AG08396 (cell line): ENCODE measurements at places on chromosomes 3 and 15.
A peak's percentile ranks its signal among the peaks of the same experiment; 100 is the strongest.

- no peak for DNase-seq
These were observed 32.7 kb downstream of the SLCO2A1 start for GRCh38 chr3:133996996-133997395.

DNA sequence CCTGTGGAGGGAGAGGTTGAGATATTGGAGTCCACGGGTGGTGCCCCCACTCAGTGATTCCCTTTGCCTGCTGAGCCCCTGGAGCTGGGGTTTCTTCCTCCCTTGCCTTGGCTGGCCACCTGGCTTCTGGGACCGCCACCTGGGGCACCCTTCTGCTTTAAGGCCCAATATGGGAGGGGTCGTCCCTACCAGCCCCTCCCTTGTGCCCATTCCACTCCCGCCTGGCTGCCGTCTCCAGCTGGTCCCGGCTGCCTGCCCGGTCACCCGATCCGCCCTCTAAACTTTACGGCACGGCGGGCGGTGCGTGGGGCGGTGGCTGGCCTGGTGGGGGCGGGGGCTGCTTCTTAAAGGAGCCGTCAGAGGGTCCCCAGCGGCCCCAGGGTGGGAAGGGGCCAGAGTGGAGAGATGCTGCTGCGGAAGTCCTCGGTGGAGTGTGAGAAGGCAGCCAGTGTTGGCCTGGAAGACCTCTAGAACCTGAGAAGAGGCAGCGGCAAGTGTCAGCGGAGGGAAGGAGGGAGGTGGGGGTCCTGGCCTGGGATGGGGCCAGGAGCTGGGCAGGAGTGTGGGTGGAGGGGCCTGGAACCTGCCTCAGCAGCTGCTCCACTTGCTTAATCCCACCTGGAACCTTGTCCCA, 1.6 kb upstream of the SEMA3B start:
- peak; percentile 69 for DNase-seq

DNA sequence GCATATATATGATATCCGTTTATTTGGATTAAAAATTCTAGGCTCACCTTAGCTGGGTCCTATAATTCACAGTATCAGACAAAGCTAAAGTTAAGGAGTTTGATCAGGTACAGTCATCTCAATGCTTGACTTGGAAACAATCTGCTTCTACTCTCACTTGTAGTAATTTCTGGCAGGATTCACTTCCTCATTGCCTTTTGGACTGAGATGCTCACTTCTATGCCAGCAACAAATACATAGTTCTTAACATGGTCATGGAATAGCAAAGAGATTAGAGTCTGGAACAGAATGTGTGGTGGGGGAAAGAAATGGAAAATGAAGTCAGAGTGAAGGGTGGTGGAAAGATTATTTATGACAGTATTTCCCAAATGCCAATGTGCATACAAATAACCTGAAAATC, 693.6 kb downstream of the CADM2 start:
- DNase-seq = no peak

DNA sequence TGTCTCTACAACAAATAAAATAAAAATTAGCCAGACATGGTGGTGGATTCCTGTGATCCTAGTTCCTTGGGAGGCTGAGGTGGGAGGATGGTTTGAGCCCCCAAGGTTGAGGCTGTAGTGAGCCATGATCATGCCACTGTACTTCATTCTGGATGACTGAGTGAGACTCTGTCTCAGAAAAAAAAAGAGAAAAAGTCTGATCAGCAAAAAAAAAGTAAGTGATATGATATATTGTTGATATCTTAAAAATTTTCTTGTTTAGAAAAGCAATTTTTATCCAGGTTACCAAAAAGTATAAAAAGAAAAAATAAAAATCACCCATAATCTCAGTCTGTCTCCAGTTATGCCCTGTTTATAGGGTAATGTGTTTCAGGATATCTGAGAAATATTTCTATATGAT, 251.4 kb downstream of the OTOL1 start:
- no peak for DNase-seq

DNA sequence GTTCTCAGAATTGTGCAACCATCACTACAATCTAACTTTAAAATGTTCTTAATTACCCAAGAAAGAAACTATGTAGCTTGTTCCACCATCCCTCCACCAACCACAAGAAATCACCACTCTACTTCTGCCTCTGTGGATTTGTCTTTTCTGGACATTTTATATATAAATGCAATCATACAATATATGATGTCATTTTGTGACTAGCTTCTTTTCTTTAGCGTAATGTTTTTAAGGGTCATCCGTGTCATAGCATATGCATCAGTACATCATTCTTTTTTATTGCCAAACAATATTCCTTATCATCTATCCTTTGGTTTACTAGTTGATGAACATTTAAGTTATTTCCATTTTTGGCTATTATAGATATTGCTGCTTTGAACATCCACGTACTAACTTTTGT, 5.8 kb downstream of the ROBO2 start:
- DNase-seq = no peak

DNA sequence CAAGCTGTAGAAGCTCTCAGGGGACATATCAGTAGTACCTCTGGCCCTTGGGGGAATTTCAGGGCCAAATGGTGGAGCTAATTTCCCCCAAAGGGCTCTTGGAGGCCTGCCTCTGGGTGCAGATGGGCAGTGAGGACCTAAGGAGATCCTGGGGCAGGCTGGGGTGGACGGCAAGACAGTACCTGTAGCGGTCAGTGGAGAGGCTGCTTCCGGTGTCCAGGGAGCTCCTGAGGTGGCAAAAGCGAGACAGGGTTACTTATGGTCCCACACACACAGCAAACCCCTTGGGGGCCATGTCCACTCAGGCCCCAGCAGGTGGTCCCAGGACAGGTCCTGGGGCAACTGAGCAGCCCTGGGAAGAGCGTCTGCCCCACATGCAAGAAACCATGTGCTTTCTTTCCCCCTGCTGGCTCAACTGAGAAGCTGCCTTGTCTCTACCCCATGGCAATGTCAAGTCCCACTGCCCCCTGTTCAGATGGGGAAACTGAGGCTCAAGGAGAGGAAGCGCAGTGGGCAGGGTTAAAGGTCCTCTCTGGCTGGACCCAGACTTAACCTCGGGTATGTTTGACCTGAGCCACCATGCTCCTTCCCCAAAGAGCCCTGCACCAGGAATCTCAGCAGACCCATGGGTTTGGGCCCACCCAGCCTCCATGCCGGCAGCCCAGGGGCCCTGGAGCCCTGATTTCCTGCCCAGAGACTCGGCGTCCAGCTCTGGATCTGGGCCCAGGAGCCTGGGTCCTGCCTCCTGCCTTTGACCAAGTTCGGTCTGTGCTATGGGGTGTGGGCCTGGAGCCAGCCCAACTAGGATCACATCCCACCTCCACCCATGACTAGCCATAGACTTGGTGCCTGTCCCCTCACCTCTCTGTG, 25.7 kb downstream of the IQSEC1 start:
- no peak for DNase-seq

DNA sequence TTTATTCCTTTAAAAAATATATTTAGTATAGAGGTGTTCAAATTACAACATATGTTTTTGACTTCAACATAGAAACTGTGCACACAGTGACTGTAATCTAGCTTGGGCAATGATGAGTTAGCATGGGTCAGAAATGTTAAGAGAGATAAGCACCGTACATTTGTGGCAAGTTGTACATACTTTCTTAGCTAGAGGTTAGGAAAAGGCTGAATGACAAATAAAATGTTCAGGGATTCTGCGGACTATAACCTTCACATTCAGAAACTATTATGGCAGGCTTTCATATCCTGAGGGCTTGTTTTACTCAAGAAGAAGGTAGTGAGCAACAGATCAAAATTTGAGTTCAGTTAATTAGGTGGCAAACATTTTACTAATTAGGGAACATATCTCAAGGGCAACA, 379.7 kb upstream of the EPHA6 start:
- DNase-seq = no peak

DNA sequence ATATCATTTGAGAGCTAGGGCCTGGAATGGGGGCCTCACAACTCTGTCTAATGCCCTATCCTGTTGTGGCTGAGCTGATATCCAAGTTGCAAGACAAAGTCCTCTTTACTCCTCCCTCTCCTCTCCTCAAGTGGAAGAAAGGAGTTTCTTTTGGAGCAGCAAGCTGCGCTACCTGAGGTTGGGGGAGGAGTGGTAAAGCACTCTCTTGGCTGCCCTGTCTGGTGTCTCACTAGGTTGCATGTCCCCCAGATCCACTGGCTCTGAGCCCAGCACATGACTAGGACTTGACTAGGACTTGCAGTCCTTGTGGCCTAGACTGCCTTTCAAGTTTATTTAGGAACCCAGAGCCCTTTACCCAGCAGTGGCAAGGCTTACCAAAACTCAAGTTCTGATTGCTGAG, 141.1 kb upstream of the SETMAR start:
- no peak for DNase-seq

DNA sequence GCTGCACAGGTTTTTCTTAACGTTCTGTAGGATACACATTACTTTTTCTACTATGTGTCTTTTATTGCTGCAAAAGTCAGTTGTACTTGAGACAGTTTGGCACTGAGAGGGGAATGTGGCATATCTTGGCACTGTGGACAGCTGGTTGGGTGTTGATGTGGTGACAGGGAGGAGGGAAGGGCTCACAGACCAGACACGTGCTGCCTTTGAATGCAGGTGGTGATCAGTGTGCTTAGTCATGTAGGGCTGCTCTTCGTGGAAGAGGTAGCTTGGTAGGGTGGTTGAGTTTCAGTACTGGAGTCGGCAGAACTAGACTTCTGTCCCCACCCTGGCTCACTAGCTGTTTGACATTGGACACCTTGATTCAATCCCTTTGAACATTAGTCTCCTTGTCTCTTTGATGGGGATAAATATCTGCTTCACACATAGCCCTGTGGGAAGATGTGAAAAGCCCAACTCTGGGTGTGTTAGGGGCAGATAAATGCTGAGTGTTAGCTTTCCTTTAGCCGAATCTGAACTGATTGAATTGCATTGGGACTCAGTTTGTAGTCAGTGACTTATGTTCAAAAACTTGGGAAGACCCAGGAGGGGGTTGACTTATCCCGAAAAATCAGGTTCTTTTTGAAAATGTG, 108.4 kb downstream of the PTPRG start:
- no peak for DNase-seq

DNA sequence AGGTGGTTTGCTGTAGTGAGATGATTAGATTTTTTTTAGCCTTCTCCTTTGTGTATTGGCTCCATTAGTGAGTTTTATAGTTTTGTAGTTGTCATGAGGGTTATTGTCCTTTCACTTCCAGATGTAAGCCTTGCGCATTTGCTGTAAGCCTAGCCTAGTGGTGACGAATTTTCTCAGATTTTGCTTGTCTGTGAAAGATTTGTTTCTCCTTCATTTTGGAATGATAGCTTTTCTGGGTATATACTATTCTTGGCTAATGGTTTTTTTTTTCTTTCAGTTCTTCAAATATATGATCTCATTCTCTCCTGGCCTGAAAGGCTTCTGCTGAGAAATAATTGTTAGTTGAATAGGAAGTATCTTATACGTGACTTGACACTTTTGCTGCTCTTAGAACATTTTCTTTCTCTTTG, 166.5 kb upstream of the THRB start:
- no peak for DNase-seq

DNA sequence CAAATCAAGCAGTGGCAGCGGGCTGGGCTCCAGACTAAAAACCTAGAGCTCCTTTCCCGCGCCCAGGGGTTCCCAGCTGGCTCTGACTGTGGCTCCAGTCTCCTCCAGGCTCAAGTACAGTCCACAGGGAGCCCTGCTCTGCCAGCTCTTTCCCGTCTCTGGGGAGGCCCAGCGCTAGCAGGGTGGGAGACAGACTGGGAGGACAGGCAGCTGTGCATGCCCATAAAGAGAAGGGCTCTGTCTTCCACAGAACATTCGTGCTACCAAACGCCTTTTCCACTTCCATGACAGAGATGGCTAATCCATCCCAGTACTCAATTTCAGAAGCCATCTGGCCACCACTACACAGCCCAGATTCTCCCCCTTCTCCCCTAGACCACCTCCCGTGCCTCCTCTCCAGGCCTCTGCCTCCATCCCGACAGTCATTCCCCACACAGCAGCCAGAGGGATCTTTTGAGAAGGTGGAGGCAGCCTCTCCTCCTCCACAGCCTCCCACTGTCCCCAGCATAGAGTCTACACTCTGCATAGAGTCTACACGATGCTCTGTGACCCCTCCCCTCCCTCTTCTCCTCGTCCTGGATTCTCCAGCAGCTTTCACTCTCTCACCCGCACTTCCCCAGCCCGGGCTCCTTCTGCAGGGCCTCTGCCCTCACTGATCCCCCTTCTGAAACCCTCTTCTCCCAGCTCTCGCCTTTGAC, 6.8 kb upstream of the DUSP7 start:
- DNase-seq = no peak

GRCh38 chr3:122382888-122383666, at the start of gene MIX23:
Gene MIX23 (minus strand): TSS chr3:122383231. CDS start chr3:122383224, 7 bp downstream.
- peak; percentile 90 for DNase-seq

- DNase-seq = peak; percentile 18
These were observed 69.1 kb downstream of the SEMA6D start for GRCh38 chr15:47786371-47786770.

- DNase-seq = no peak
These were observed 33.1 kb downstream of the KLF13 start for GRCh38 chr15:31359702-31360111.

DNA sequence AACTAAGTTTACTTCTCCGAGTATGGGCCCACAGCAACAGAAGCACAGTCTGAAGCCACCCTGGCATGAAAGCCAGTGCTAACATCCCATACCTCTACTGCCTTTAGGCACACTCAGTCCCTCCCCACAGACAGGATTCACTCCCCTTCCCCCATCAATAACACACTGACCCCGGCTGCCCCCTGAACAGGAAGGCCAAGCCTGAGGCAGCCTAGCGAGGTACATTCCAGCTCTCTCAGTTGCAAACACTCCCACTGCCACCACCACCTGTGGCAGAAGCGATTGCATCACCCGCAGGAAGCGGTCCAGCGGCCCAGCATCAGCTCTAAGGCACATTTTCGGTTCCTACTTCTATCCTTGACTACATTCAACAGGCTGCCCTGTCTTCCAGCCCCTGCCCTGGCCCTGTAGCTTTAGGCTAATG, 7.0 kb upstream of the BMF start:
- no peak for DNase-seq

DNA sequence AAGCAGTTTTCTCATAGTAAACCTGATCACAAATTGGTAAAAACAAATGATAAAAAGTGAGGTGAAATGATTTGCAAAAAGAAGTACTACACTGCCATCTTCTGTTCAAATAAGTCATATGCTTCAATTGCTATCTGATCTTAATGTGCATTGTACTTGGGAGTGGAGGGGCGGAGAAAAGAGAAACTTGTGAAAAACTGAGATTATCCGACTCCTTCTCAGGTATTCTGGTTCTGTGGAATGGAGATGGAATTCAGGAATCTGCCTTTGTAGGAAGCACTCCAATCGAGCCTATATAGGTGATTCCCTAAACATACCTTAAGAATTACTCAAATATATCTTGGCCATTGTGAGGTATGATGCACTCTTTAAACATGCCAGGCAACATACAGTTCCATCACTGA, 180.6 kb downstream of the CHL1 start:
- DNase-seq = no peak
